ENCODE measurements at places on chromosomes 7 and 10.

GRCh38 chr10:112091703-112092102 lies 91.9 kb downstream of the GPAM start:
- no peak for DNase-seq

DNA sequence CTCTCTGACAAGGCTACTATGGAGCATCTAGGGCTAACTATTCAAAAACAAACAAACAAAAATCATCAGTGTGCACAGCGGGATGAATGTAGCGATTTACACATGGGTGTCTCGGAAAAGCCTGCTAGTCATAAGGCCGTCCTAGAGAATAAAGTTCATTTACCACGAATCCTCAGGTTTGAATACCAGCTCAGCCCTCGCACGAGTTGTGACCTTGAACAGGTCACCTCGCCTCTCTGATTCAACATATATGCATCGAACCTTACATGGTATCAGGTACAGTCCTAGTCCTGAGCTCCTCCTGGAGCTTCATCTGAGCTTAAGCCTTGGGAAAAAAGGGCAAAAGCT lies 572 bp downstream of the ATP5MF start:
- DNase-seq = no peak

DNA sequence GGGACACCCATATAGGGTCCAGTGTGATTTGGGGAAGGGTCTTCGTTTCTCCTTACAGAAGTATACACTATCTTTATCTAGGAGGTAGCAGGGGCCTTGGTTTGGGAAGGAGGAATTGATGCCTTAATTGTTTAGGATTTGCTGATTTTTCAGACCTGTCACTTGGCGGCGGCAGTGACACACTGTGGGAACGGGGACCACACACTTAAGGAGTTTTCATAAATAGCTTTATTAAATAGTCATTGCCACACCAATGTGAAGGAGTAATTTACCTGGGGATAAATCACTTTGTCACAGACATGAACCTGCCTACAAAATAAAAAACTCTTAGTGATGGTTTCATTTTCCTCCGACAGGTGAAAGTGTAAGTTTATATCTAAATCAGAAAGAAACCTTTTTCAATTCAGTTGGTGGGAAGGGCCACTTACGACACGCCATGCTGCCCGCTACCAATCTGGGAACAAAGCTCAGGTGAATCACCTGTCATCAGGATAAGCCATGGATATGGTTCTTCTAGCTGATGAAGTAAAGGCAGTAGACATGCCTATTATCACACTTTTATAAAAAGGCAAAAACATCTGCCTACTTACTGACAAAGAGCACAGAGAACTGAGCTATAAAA lies 12.3 kb upstream of the ENO4 start:
- DNase-seq = no peak

DNA sequence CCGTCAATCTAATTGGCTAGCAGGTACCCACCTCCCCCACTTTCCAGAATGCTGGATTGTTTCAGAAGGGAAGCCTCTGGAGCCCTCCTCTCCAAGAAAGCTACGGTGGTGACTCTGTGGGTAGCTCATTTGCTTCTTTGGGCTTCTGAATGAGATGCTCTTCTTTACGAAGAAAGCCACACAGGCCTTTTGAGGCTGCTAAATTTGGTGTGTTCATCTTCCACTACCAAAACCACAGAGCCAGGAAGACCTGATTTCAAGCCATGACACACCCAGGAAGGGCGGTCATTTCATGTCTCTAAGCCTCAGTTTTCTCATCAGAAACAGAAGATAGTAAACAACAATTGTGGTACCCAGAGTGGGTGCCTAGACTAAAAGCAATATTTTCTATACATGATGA lies 901.2 kb downstream of the KCNMA1 start:
- no peak for DNase-seq

DNA sequence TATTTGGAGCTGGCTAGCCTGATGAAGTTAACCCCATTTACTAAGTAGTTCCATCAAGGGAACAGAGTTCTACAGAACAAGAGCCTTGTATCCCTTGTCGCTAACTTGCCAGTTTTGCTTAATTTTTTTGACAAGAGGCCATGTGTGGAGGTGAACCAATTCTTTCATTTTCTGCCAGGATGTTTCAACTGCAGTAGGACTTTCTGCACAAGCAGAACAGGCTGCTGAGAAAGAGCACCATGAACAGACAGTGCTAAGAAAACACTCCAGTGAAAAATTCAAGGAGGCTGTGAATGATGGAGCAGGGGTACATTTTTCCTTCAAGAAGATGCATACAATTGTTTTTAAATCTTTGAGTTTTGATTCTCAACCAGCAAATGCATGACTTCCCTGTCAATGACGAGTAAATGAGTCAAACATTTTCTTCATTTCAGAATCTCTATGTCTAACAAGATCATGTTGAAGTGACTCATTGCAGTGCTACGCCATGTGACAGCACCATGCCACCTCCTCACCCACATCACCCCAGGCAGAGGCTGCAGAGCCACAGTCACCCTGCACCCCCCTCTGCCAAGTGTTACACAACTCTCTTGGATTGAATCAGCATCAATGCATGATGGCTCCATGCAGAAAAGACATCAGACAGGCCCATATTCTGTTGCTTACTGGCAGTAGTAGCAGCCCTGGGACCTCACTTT lies 193.1 kb downstream of the COBL start:
- peak; percentile 20 for DNase-seq

- DNase-seq = no peak
These were observed 5.6 kb downstream of the MGAM start for GRCh38 chr7:142001163-142001874.

- DNase-seq = no peak
These were observed 314.7 kb downstream of the PLXNA4 start for GRCh38 chr7:132261327-132262159.

DNA sequence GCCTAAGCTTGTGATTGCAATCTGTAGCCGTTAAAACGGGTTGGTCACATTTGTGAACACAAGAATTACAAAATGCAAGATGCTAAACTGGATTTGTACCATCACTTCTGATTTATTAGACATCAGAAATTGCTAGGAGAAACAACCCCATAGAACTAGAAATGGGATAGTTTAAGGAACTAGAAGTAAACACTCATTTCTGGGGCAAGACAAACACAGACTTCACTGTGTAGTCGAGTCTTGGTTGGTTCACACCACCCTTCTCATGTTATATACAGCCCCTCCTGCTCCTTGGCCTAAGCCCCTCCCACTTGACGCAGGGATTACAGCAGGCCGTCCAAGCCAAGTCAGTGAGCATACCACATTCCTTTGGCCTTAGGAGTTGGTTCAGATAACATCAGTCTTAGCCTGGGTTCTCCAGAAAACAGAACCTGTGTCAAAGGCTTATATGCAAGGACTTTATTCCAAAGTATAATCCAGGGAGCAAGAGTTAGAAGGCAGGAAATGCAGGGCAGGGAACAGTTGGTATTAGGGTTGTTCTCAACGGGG lies 2.0 kb upstream of the NRAP start:
- no peak for DNase-seq

DNA sequence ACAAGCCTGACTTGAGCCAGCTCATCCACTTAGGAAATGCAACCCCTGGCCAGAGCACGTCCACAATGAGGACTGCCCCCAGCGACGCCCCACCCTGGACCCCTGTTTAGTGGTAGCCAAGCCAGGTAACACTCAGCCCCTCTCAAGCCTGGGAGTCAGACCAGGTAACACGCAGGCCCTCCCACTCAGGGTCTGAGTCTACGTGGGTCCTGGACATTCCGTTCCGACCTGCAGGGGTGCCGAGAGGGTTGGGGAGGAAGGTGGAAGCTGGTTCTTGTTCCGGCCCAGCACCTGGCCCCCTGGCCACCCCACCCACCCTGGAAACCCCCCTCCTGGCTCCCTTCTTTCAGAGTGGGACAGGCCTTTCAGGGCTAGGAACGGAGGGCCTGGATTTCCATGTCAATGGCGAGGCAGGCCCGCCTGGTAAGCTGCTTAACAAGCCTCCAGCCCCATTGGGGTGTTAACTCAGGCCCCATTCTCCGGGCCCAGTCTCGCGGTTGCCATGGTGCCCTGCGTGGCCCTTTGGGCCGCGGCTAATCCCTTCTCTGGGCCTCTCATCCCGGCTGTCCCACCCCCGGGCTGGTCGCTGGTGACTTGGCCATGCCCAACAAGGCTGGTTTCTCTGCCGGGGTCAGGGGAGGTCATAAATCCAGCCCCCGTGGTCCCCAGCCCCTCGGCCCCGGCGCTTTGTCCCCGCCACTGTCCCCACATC lies 19.7 kb upstream of the LFNG start:
- DNase-seq = no peak

DNA sequence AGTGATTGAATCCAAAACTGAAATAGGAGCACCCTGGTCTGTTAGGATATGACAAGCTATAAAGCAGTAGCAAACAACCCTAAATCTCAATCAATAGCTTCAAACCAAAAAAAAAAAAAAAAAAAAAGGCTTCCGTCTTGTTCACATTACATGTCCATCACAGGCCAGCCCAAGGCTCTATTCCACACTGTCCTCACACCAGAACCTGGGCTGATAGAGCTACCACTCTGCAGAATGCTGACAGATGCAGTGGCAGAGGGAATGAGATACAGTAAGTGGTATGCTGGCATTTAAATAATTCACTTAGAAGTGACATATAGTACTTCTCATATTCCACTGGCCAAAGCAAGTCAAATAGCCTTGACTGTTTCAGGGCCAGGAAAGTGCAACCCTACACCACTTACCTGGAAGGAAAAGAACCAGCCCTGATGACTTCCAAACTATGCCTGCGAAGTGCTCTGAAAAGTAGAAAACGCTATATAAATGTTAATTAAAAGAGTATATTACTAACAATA lies 5.8 kb downstream of the CDCA7L start:
- DNase-seq = no peak

DNA sequence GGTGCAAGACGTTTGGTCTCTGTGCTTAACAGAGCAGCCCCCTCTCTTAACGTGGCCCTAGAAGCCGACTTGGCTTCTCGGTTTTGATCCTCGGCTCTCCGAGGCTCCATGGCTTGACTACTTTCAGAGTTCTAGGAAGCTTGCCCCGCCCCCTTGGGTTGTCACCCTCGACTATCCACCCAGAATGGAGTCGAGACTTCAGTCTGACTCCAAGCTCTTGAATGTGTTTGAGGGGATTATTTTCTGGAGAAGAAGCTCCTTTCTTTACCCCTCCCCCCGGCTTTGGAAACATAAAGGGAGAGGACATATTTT lies 448 bp downstream of the SEC24C start:
- DNase-seq = peak; percentile 21

DNA sequence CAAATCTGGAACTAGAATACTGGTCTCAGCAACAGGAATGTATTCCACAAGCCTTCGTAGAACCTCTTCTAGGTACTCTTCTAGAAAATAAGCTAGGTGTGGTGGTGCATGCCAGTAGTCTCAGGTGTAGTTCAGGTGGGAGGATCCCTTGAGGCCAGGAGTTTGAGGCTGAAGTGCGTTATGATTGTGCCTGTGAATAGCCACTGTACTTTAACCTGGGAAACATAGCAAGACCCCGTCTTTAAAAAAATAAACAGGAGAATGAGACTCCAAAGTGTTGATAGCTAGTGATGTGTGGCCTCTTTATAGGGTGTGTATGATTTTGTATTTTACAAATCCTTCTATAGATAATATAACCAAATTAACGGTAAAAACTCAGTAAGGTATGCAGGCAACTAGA lies 1.5 kb upstream of the ZNF775 start:
- no peak for DNase-seq

- no peak for DNase-seq
These were observed 189.5 kb upstream of the MINDY3 start for GRCh38 chr10:16049782-16050181.

All from CD4-positive, alpha-beta T cell treated with Interleukin-4 for 4 hours (primary cell).